Heart left ventricle (tissue), 16 donors: ENCODE measurements at places on chromosomes 2 and 18.
A peak's percentile ranks its signal among the peaks of the same experiment; 100 is the strongest.

DNA sequence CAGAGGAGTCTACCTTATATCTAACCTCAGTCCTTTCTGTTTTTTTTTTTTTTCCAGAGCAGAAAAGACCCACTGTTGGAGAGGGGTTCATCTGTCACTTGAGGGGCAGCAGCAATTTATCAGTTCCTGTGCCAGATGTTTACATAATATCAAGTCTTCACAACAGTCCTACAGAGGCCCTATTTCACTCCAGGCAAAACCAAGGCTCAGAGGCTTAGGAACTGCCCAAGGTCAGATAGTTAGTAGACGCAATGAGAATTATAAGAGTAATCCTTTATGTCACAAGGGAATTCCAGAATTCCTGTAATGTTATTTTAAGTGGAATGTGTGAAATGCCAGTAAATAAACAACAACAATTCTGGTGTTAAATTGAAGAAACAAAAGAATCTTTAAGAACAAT lies 696.1 kb downstream of the NRXN1 start:
- no peak for DNase-seq

DNA sequence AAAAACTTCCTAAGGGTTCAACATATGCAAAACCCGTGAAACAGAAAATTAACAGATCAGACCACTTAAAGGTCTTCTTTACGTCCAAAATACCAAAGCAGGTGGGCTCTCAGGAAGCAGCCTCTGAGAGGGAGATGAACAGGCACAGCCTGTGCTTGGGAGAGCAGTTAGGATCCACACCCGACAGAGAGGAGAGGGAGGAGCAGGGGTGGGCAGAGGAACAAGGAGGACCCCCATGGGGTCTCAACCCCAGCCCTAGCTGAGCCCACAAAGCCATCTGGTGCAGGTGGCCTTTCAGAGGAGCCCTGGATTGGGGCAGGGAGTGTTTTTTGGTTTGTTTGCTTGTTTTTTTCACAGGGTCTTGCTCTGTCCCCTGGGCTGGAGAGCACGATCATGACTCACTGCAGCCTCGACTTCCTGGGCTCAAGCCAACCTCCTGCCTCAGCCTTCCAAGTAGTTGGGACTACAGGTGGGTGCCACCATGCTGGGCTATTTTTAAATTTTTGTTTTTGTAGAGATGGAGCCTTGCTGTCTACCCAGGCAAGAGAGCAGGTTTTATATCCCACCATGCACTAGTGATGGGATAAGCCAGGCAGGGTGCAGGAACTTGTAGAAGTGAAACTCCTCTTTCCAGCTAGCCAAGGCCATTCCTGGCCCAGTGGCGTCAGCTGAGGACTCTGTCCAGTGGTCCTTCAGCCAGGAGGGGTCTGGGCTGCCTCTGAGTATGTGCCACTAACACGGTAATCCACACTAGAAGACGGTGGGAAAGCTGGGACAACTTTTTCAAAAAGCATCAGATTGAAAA lies 154.1 kb upstream of the HDAC4 start:
- no peak for DNase-seq

DNA sequence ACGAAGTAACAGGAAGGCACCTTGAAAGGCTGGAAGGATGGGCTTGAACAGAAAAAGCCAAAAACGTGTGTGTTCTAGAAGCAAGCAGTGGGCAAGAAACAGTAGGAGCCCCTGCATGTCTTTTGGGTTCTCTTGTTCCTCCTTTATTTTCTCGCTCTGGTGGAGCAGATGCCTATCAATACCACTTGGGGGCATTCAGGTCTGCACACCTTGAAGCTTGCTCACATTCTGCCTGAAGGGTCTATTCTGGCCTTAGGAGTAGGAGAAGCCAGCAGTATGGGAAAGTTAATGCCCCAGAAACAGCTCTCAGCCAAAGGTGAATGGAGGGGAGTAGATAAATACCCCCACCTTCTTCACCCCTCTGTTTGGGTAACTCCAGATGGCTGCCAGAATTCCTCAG lies 204.5 kb downstream of the TXNL1 start:
- DNase-seq: no peak

DNA sequence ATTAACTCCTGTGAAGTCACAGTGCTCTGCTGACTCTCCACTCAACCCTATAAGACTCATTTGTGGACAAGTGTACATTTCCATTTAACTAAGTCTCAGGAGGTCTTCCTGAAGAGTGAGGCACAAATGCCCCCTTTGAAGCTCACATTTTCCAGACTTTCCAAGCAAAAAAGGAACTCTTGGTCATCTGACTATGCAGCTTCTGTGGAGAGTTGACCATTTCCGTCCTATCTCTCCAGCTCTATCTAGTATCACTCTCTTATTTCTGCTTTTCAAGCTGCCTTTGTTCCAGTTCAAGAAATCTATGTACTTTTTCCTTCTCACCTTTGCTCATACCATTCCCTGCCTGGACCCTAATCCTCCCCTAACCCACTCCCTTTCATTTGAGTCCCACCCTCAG lies 77.0 kb downstream of the ANTXR1 start:
- no peak for DNase-seq

DNA sequence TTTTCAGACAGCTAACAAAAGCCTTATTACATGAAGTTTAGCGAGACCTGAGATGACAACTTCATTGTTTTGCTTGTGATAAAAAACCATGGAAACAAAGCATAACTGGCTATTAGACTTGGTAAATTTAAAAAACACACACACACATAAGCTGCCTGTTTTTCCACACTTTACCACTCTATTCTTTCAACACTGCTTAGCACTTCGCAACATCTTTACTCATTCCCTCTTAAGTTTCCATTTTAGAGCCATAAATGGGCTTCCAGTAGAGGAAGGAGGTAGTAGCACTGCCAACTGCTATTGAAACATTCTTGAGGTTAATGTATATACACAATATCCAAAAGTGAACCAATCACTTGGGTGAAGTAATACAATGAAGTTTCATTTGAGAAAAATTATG lies 54.1 kb downstream of the BAZ2B start:
- DNase-seq: no peak

DNA sequence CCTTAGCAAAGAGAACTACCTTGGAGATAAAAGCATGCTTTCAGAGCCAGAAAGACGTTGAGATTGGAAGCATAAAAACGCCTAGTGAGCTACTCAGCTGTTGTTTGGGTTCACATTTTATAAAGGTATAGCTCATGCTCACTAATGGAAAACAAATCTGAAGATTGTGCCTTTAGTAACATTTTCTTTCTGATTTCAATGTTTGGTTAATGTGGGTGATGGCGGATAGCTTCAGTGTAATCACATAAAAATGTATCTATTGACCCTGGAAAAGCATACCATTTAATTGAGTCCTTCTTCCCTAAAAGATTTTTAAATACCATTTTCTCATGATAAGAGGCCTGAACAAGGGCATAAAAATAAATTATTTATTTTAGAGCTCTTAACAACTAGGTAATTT lies 73.4 kb downstream of the DTNA start:
- DNase-seq: no peak

DNA sequence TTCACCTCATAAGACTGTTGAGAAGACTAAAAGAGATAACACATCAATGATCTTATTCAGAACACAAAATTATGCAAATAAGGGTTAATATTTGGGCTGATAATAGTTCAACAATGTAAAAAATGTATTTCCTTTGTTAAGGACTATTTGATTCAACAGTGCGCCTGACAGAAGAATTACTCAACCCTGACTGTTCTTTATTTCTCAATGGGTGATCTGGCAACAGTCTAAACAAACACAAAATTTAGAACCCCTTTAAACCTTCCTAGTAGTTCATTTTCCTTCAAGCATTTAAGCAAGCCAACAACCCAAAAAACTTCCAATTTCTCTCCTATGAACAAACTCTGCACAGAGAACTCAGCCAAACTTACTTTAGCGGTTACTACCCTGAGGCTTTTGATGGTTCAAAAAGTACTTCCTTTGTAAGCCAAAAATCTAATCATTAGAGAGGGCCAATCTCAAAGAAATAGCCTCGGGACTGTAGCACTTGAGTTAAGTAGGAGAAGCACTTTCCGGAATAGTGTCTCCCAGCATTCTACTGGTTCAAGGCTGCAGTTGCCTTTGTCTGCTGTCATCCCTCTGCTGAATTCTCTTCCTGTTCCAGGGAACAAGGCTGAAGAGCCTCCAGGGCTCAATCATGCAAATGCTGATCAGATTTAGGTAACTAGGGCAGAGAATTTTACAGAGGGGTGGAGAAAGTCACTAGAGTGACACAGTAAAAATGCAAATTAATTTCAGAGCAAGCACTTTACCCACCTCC lies 40.9 kb upstream of the MAPK4 start:
- DNase-seq: no peak

- DNase-seq: no peak
Measured at GRCh38 chr18:77876319-77876865, 626.7 kb downstream of the GALR1 start.

GRCh38 chr2:197827618-197828017 lies 23.2 kb downstream of the PLCL1 start:
- no peak for DNase-seq

DNA sequence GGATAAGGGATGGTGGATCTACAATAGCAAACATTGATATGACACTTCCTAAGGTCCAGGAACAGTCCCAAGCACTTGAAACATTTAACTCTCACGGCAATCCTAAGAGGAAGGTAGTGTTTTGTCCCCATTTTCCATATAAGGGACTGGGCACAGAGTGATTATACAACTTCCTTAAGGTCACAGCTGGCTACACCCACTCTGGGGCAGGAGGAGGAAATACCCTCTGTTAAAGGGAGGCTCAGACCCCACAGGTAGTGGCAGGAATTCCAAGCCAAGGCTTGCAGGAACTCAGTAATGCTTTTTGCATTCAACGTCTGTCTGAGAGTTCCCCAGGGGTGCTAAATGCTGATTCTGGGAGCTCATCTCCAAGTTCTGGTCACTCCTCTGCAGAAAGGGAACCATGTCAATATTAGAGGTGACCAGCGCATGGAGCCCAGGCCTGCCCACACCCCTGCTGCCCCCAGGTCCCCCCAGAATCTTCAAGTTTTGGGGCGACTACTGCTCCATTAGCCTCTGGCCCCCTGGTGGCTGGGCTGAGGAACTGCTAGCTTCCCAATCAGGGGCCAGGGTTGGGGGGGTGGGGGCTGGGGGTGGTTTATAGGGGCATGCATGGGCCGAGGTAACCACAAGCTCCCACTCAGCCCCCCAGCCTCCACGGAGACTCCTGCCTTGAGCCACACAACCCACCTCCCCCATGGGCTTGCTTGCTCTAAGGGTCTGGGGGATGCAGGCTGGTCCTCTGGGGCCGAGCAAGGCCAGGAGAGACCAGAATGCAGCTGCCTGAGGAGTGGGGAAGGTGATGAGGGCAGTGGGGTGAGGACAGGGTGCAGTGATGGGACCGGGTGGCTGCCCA lies 11.1 kb downstream of the OBSL1 start:
- no peak for DNase-seq

DNA sequence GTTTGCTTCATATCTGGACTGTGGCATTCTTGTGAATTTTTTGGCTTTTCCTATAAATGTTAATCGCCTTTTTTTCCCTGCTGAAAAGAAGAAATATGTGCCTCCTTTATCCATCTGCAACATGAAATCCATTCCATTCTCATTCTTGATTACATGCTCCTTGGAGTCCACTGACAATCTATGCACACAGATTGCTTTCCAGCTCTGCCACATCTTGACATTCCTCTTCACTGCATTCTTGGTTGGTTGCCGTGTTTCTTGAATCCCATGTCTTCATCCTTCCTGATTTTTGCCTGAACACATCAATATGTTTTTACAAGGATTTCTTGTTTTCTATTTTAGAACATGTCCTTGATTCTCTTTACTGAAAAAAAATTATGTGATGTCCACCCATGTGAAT lies 26.7 kb upstream of the BIRC6 start:
- DNase-seq: no peak

DNA sequence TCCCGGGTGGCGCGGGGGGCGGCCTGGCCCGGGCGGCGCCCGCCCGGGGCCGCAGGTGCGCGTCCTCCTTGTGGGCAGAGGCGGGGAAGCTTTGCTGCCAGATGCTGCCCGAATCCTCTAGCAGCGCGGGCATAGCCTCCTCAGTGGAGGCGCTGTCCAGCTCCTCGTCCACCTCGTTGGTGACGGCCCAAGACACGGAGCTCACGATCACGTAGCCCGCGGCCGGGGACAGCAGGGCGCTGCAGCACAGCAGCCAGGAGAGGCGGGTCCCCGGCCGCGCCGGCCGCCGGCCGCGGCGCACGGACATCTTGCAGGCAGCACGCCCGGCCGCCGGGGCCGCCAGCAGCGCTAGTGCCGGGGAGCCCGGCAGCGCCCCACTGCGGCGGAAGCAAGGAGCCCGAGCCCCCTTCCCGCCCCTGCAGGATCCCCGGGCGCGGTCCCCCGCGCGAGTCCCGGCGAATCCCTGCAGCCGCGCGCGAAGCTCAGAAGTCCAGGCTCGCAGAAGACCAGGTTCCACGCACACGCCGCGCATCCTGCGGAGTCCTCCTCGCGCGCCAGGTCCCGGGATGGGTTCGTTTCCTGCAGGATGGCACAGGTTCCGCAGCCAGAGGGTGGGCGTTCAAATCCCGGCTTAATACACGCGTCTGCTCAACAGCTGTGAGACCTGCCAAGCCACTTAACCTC lies at the start of gene CREG2:
TSS of gene CREG2 (minus strand) at position 353 of the 684 bp plus-strand sequence. CDS start at position 307, 46 bp downstream.
- peak; percentile 67 for DNase-seq

GRCh38 chr18:9586814-9587213 lies 27.5 kb downstream of the PPP4R1 start:
- no peak for DNase-seq

- no peak for DNase-seq
Measured at GRCh38 chr2:437756-438393, 150.0 kb upstream of the ALKAL2 start.

DNA sequence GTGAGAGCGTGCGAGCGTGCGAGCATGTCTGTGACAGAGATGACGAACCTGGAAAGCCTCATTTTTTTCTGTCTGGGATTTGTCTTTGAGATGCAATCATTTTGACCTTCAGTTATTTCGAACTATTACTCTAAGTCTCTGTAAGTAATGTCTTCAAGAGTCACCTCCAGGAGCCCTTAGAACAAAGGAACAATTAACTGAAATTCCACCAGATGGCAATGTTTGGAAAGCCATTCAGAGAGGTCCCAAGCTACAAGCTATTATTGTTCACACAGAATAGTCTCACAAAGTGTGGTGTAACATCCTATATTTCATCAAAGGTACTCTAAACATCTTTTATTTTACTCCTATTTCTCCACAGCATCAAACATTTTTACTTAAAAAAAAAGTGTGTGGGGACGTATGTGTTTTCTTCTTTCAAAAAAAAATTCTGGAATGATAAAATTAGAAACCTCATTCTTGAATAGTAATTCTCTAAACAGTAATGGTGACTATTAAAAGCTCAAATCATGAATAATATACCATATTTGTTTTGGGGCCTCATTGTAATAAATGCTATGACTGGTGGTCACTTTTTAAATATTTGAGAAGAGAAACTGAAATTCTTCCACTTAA lies 35.1 kb upstream of the MAPRE2 start:
- no peak for DNase-seq

DNA sequence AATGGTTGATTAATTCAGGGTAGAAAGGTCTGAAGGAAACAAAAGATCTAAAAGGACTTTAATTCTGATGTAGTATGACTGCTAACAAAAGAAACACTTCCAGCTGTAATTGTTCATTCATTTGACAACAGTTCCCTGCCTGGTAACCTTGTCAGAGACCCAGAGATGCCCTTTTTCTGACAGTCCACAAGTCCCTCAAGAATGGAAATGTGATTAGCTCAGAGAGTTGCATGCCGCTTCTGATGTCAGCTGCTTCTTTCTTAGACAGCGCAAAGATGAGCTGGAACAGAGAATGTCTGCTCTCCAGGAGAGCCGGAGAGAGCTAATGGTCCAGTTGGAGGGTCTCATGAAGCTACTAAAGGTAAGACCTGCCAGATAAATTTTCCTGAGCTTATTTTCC lies 153.6 kb downstream of the DTNA start:
- DNase-seq: no peak

GRCh38 chr2:21757805-21758430 lies 634.1 kb downstream of the TDRD15 start:
- DNase-seq: peak; percentile 50

GRCh38 chr2:41933585-41934320 lies 114.1 kb upstream of the PKDCC start:
- DNase-seq: no peak
